G401 (cell line): ENCODE measurements at places on chromosomes 13 and 19.

- no peak for DNase-seq
These were observed 111.1 kb downstream of the MIPEP start for GRCh38 chr13:23778002-23778652.

- peak; percentile 76 for DNase-seq
These were observed 28.0 kb downstream of the GGACT start for GRCh38 chr13:100560498-100561157.

DNA sequence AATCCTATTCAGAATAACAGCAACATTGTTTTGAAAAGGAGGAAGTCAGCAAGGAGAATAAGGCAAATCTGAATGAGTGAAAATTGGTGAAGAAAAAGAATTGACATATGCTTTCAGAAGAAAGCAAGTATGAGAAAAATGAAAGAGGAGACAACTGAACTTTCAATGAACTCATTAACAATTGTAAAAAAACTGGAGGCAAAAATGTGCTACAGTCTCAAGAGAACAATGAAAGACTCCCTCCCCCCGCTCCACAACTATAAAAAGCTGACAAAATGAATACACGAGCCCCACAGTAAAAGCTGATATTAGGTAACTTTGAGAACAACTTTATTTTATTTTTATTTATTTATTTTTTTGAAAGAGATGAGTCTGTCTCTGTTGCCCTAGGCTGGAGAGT is 373.1 kb downstream of the DIAPH3 start:
- DNase-seq = no peak

DNA sequence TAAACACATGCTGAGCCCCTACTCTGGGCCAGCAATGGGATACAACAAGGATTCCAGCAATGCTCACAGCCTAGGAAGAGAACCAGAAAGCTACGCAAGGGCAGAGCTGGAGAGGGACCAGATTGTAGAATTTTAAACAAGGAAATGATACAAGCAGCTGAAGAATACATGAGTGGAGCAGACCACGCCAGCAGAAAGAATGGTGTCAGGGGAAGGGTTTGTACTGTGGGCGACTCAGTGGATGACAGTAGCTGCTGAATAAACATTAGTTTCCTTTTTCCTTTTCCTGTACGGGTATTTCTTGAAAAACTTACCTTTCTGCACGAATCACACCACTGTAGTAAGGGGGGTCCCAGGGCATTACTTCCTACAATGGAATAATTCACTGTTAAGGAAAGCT is 30.7 kb downstream of the MIPEP start:
- DNase-seq = no peak

DNA sequence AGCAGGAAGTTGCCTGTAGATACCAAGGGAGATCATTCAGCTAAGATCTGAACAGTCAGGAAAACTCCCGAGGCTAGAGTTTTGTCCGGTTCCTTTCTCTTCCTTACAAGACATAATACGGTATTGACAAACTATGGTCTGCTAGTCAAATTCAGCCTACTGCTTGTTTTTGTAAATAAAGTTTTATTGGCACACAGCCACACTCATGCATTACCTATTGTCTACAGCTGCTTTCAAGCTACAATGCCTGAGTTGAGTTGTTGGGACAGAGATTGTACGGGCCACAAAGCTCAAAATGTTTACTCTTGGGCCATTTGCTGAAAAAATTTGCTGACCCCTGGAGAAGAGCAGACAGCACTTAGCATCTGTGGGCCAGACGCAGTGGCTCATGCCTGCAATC is 2.5 kb downstream of the SLC1A6 start:
- DNase-seq = peak; percentile 7

DNA sequence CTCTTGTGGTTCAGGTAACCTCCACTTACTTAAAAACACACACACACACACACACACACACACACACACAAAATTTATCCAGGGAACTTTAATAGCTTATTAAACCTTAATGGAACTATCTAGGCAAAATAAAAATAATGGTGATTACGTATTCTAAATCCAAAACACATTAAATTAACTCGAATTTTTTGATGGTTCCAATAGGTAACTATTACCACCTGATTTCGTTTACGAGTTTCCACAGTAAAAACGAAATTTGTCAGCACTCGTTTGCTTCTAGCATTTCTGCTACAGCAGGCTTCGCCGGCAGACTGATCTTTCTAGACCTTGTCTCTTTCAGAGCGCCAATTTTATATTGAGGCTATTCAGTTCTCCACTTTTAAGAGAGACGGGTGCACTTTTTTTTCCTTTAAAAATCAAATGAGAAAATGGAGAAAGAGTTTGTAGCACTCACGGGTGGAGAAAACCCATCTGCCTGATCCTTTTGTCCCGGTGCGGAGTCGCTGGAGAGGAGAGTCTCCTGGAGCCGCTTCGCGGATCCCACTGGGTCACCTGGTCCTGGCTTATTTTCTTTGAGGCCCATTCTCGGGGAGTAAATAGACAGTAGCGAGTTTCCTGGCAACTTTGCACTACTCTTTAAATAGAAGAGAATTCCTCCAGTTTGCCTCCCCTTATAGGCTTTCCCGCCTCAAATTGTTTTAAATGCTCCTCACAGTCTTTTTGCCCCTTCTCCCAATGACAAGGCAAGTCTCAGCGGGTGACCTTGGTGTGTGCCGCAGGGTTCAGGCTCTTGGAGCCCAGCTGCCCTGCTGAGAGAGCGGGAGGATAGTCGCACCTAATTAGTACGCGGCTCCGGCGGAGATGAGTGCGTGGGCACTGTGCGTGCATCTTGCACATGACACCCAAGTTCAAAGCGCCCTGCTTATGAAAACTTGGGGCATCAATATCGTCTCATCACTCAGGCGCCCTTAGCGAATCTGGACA is 117.0 kb downstream of the KCNRG start:
- DNase-seq = no peak

- DNase-seq = peak; percentile 63
These were observed 17.9 kb upstream of the TINCR start for GRCh38 chr19:5585461-5586299.
